ENCODE measurements at places on chromosomes 6 and 20. TPM values are rescaled to one million over a fixed set of nuclear protein-coding genes. Genes with fewer than 3 reads are reported as not detected.

The BHLHE23 gene
- total RNA-seq: not detected

The KIF25 gene
- total RNA-seq: not detected

The CRIP3 gene
- total RNA-seq: 2.6 TPM

The ARMH2 gene
- total RNA-seq: not detected

DNA sequence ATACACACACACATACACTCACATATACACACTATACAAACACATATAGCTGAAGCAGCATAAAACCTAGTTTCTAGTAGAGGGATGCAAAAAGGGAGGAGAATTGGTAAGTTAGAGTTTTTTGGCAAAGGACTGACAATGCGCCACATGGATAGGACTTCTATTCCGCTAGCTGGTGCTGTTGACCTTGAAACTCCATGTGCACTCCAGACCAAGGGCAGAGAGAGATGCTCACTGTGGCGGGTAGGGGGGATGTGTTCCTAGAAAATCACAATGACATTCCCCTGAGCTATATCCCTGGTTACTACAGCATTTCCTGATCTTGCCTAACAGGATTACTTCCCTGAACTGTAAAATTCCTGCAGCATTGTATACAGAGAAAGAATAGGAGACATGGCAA, 19.2 kb downstream of the MICA start:
- DNase-seq: no peak

Measured in suprapubic skin (tissue), 4 donors.